ENCODE measurements at places on chromosomes 12 and 14. TPM values are rescaled to one million over a fixed set of nuclear protein-coding genes. Genes with fewer than 3 reads are reported as not detected.

NPAS3 gene
- 1.1 TPM for total RNA-seq

LRRC9 gene
- total RNA-seq = not detected

TROAP gene
- total RNA-seq = 0.27 TPM

PRDM4 gene
- 24.5 TPM for total RNA-seq

HVCN1 gene
- 12.3 TPM for total RNA-seq

BIN2 gene
- total RNA-seq = 11.9 TPM

LAG3 gene
- 0.95 TPM for total RNA-seq

RNASE7 gene
- not detected for total RNA-seq

RAD9B gene
- total RNA-seq = 0.21 TPM

CLEC4D gene
- total RNA-seq = 0.63 TPM

ACVRL1 gene
- total RNA-seq = 90.2 TPM

GPD1 gene
- 5.0 TPM for total RNA-seq

PCBP2 gene
- 466 TPM for total RNA-seq

DHRS4 gene
- 18.0 TPM for total RNA-seq

TAS2R13 gene
- 3.1 TPM for total RNA-seq

GYS2 gene
- total RNA-seq = not detected

NOS1 gene
- 0.14 TPM for total RNA-seq

SLCO1B1 gene
- not detected for total RNA-seq

ACOT6 gene
- not detected for total RNA-seq

IAPP gene
- total RNA-seq = not detected

DEGS2 gene
- total RNA-seq = 0.28 TPM

ZC3H14 gene
- 82.9 TPM for total RNA-seq

AMN gene
- not detected for total RNA-seq

RBM19 gene
- total RNA-seq = 54.3 TPM

PRH2 gene
- total RNA-seq = not detected

NEUROD4 gene
- not detected for total RNA-seq

STYK1 gene
- not detected for total RNA-seq

FAM181A gene
- not detected for total RNA-seq

NR4A1 gene
- 112 TPM for total RNA-seq

PSMA3 gene
- total RNA-seq = 93.0 TPM

GPRC5D gene
- not detected for total RNA-seq

DAO gene
- total RNA-seq = not detected

GLT1D1 gene
- total RNA-seq = 0.85 TPM

WNT5B gene
- 2.3 TPM for total RNA-seq

NCAPD2 gene
- total RNA-seq = 19.9 TPM

TMPO gene
- total RNA-seq = 52.6 TPM

TPH2 gene
- not detected for total RNA-seq

KRT78 gene
- total RNA-seq = not detected

SYNDIG1L gene
- 0.21 TPM for total RNA-seq

RERG gene
- 120 TPM for total RNA-seq

ACSM4 gene
- not detected for total RNA-seq

INSM2 gene
- total RNA-seq = not detected

DBX2 gene
- total RNA-seq = not detected

SLC35E3 gene
- 14.1 TPM for total RNA-seq

ADAMTS20 gene
- total RNA-seq = not detected

NRXN3 gene
- total RNA-seq = 5.6 TPM

All from thoracic aorta (tissue), 2 donors.